ENCODE measurements at places on chromosomes 5 and 9.

GRCh38 chr9:135706288-135706687 is 4.3 kb downstream of the KCNT1 start:
- DNase-seq, result no peak

DNA sequence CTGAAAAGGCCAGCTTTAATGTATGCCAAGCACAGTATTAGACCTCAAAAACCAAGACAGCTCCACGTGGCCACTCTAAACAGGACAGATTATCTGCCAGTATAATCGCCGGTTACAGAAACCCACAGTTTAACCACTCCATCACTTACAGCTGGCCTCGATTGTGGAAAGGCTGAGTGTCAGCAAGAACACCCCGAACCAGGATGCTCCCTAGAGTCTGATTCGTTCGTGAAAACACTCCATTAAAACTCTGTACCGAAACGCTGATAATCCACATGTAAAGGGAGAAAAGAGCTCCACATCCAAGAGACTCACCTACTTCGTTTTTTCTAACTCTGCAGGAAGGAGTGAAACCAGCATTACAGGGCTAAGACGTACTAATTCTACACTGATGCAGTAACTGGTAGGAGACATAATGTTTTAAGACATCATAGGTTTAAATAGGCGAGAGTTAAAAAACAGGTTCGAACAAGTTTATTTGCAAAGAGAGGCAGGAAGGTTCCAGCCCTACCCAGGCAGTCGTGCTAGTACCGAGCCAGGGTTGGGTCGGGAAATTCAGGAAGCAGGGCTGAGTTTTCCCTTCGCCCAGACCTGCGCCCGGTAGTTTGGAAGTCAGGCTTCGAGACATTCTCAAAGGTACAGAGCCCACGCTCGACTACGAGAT is 949 bp downstream of the SERINC5 start:
- DNase-seq, result no peak

DNA sequence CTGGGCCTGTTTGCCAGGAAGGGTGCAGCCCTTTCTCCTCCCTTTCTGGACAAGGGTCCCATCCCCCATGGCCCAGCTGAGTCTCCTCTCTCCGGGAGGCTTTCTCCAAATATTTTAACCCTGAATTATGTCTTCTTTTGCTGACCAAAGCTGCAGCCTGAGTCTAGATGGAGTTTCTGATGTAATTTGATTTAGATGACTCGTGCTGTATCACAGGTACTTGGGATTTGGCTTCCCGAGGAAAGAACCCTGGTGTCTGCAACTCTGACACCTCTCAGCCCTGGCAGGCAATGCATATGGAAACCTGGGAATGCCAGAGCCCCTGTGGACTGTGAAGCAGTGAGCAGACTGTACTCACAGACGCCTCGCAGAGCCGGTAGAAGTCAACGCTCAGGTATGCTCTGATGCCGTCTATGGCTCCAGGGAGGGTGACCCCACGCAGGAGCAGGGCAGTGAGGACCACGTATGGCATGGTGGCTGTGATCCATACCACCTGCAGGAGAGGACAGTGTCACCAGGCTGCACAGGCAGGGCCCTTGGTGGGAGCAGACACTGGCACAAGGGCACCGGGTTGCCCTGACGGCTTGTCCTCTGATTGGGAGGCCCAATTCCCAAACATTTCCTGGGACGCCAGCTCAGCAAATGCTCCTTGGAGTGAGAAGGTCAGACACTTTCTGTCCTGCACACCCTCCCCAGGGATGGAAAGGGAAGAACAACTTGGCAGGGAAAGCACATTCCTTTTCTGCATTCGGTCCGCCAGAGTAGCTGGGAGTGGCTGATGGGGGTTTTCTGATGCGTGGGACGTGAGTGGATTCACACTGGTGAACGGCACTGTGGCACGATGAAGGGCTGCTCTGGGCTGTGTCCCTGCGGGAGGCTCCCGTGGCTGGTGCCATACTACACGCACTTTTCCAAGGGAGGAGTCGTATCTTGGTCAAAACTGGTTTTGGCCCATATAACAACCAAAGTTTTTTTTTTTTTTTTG is 24.7 kb downstream of the SLC6A3 start:
- DNase-seq, result no peak

DNA sequence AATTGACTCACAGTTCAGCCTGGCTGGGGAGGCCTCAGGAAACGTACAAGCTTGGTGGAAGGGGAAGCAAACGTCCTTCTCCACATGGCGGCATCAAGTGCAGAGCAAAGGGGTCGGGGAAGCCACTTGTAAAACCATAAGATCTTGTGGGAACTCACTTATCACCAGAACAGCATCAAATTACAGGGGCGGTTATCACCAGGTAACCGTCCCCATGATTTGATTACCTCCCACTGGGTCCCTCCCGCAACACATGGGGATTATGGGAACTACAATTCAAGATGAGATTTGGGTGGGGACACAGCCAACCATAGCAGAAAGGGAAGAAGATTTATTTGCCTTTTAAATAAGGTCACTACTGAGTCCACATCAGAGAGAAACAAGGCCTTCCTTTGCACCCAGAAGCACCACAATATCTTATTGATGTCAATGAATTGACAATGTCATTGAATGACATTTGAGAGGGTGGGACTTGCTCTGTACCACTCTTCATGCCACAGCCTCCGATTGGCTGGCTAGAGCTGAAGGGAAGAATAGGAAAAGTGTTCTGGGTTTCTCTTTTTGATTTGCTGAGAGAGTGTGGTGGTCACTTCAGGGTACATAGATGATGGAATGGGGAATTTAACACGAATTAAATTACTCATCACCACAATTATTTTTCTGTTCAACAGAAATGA is 11.0 kb downstream of the SKP2 start:
- no peak for DNase-seq

GRCh38 chr5:43429706-43430105 is 17.5 kb upstream of the CCL28 start:
- no peak for DNase-seq

DNA sequence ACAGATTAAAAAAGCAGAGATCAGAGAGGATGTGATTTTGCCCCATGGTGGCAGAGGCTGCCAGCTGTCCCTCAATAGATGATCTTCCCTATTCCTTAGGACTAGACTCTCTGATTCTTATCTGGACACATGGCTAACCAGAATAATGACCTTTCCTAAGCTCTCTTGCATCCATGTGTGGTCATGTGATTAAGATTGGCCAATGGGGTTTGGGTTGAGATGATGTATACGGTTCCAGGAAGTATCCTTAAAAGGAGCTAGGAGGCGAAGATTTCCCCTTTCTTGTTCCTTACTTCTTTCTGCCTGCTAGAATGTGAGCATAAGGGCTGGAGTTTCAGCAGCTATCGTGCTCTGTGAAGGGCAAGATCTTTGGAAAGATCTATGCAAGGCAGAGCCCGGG is 39.8 kb downstream of the FOXI1 start:
- DNase-seq, result no peak

- DNase-seq, result no peak
Observed at GRCh38 chr5:3099954-3100353, 348.5 kb upstream of the IRX2 start.

- DNase-seq, result peak; percentile 42
Observed at GRCh38 chr5:177370488-177371119, 12.9 kb downstream of the RGS14 start.
